Activated T-cell treated with anti-CD3 and anti-CD28 coated beads, Interleukin-2, amount 50 U/mL, for 72 hours (primary cell): ENCODE measurements at places on chromosomes 7 and 10.

DNA sequence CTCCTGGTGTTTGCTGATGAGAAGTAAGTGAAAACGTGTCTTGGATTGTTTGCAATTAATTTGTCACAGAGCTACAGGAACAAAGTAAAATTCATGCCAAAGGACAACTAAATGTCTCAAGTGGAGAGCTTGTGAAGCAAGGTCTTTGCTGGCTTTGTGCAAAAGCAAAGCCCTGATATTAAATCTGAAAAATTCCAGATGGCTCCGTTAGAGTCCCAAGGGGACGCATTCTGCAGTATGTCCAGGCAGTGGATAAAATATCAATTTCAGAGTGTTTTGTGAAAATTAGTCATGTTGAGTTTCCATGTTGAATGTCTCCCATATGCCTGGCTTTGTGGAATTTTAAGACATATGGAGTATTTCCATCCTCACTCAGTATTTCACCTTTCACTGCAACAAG, 102.5 kb upstream of the PTN start:
- H3K4me3 ChIP-seq, result no peak overlapping the region
- no peak overlapping the region for H3K27ac ChIP-seq
- H3K27me3 ChIP-seq, result no peaks in the 10 kb centered on the region

DNA sequence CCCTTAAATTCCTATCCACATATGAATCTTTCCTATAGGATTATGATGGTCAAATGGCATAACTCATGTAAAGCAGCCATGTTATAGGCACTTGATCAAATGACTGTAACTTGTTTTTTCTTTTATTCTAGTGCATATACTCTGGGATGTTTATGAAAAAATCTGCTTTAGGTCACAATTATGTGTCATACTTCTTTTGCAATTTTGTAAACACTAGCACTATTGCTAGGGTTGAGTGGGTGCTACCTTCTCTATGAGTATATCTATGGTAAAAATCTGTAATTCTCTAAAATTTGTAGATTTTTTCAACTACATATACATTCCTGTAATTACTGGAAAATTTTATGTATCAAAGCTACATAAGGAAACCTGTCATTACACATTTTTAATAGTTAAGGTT, 50.0 kb downstream of the HGF start:
- no peaks in the 10 kb centered on the region for H3K27me3 ChIP-seq
- no peaks in the 10 kb centered on the region for H3K36me3 ChIP-seq
- no peak overlapping the region for H3K27ac ChIP-seq
- H3K4me1 ChIP-seq, result no peaks in the 10 kb centered on the region
- no peak overlapping the region for H3K4me3 ChIP-seq

GRCh38 chr7:80319461-80319860, 184.8 kb downstream of the GNAI1 start:
- no peak for DNase-seq
- H3K36me3 ChIP-seq, result no peaks in the 10 kb centered on the region
- no peak overlapping the region for H3K4me3 ChIP-seq
- H3K27me3 ChIP-seq, result no peaks in the 10 kb centered on the region
- no peak overlapping the region for H3K27ac ChIP-seq
- no peaks in the 10 kb centered on the region for H3K4me1 ChIP-seq

DNA sequence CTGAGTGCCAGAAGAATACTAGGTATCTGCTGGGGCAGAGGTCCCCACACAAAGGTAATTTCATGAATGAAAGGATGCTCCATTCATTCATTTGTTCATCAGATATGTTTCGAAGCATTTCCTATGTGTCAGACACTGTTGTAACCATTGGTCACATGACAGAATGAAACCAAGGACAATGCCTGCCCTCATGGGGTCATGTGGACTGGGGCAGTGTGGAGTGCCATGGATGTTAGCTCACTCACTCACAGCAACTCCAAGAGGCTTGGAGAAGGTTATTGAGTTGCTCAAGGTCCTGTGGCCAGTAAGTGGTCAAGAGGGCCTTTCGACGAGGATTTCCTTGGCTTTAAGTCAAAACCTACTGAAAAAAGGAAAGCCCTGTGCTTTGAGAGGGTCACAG, 223.5 kb downstream of the ARHGAP12 start:
- peaks cover 36% of the 10 kb centered on the region for H3K4me1 ChIP-seq
- no peak overlapping the region for H3K27ac ChIP-seq
- no peaks in the 10 kb centered on the region for H3K27me3 ChIP-seq

GRCh38 chr10:32408690-32409089, 37.2 kb upstream of the CCDC7 start:
- DNase-seq, result no peak
- H3K27me3 ChIP-seq, result no peaks in the 10 kb centered on the region
- H3K4me3 ChIP-seq, result no peak overlapping the region
- no peak overlapping the region for H3K27ac ChIP-seq
- H3K36me3 ChIP-seq, result no peaks in the 10 kb centered on the region

DNA sequence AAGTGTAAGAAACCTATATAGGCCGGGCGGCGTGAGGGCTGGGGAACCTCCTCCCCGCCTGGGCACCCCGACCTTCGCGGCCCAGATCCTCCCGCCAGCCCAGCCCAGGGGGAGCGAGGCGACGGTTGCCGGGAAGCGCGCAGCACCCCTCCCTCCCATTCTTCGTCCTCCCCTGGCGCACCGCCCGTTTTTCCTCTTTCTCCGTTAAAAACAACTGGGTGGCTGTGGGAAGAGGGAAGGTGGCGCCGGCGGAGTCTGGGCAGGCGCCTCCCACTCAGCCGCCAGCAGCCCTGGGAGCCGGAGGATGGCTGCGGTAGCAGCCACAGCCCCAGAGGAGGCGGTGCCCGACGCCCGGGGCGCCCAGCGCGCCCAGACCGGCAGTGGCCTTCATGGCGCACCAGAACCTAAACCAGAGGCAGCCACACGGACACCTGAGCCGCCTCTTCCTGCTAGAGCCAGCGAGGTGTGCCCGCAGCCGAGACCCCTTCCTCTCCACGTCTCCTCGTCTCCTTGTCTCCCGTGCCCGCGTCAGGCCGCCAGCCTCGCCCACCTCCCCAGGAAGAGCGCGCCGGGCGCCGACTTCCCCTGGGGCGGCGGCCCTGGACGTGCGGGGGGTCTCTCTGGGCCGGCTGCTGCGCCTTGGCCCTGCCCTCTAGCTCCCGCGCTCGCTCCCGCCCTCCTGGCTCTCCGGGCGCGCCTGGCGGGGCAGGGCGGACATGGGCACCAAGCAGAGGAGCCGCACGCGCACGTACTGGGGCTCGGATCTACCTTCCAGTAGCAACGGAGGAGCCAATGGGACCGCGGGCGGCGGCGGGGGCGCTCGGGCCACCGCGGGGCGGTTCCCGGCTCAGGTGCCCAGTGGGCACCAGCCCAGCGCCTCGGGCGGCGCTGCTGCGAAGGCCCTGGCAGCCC, 32.8 kb upstream of the SFTPD start:
- no peaks in the 10 kb centered on the region for H3K36me3 ChIP-seq
- H3K4me1 ChIP-seq, result peaks cover 41% of the 10 kb centered on the region
- H3K27ac ChIP-seq, result no peak overlapping the region
- peak overlapping the region; percentile 80 for H3K4me3 ChIP-seq
- peaks cover 77% of the 10 kb centered on the region for H3K27me3 ChIP-seq

DNA sequence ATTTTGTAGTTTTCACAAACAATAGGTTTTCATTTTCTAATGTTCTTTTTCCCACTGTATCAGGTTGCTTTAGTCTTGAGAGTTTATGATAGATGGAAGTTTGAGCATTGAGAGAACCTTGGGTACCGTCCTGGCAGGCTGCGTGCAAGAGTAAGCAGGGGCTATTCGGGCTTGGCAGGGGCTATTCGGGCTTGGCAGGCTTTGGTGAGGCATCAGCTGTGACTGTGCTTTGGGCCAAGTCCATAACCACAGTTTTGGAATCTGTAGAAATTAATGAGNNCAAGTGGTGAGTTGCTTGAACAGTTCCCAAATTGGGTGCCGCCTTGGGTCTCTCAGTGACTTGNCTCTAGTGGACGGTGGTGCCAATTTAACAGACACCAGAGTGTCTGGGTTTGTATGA, 424.6 kb downstream of the PAXIP1 start:
- no peak overlapping the region for H3K4me3 ChIP-seq
- H3K36me3 ChIP-seq, result no peaks in the 10 kb centered on the region
- H3K27ac ChIP-seq, result no peak overlapping the region
- no peak for DNase-seq
- H3K27me3 ChIP-seq, result no peaks in the 10 kb centered on the region
- H3K4me1 ChIP-seq, result no peaks in the 10 kb centered on the region

DNA sequence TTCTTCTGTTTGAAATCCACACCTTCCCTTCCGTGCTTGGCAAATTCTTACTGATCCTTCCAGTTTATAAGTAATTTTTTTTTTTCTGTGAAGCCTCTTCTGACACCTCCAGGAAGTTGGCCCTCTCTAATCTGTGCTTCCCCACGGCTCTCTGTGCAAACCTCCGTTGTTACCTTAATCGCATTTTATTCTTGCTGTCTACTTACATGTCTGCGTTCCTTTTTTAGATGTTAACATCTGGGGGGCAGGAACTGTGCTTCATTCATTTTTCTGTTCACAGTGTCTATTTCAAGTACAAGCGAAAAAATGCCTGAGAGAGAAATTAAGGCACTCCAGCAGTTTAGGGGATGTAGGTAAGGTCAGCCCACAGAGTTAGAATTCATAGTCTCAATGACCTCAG, 8.4 kb upstream of the CAMK1D start:
- no peak overlapping the region for H3K4me3 ChIP-seq
- H3K4me1 ChIP-seq, result peaks cover 14% of the 10 kb centered on the region
- DNase-seq, result no peak
- no peaks in the 10 kb centered on the region for H3K27me3 ChIP-seq

DNA sequence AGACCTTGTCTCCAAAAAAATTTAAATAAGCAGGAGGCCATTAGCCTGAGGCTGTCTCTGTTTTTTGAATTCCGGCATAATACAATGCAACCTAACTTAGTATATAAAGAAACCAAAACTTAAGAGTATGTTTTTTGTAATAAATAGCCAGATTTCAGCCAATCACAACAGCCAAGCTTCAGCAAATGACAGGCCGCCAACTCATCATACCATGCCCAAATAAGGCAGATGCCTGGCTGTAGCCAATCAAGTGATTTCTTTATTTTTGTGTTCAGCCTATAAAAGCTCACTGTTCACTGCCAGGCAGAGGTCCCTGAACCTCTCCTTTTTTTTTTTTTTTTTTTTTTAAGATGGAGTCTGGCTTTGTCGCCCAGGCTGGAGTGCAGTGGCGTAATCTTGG, 12.7 kb upstream of the PURB start:
- H3K27ac ChIP-seq, result no peak overlapping the region
- no peak for DNase-seq
- peaks cover 31% of the 10 kb centered on the region for H3K4me1 ChIP-seq
- H3K4me3 ChIP-seq, result no peak overlapping the region
- no peaks in the 10 kb centered on the region for H3K27me3 ChIP-seq

- H3K36me3 ChIP-seq, result peaks cover 6% of the 10 kb centered on the region
- peak overlapping the region; percentile 40 for H3K27ac ChIP-seq
- H3K4me1 ChIP-seq, result peaks cover 99% of the 10 kb centered on the region
- no peaks in the 10 kb centered on the region for H3K27me3 ChIP-seq
- DNase-seq, result peak; percentile 62
These were observed 57.2 kb upstream of the SMNDC1 start for GRCh38 chr10:110361800-110362456.

DNA sequence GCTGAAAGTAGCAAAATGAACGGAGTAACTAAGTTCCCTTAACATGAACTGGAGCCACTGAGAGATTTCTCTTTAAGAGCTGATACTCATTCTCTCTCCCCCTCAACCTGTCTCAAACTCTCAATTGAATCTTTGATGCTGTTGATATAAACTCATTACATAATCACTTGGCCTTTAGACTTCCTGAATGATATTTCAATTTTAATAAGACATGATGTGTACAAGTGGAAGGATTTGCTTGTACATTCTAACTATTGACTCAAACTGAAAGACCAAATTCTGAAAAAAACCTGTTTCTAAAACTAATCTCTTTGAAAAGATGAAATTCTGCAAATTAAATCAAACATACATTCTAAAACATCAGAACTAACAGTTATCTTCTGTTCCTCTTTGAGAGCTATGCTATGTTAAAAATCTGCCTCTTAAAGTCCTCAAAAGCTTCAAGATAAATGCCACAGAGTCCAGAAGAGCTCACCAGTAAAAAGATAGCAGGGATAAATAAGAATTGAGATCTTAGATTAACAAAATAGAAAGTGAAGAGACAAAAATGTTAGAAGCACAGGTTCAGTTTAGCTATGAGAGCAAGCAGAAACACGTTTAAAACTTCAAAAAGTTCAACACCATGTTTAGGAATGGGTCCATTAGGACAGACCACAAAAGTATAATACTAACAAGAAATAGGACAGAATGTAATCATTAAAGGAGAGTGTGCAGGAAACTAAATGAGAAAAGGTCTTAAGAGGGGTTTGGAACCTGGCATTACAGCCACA, 46.1 kb downstream of the TNPO3 start:
- peaks cover 19% of the 10 kb centered on the region for H3K36me3 ChIP-seq
- H3K4me3 ChIP-seq, result peak overlapping the region; percentile 81
- no peak for DNase-seq

GRCh38 chr7:4198301-4198700, 483.8 kb upstream of the FOXK1 start:
- DNase-seq, result no peak
- H3K27me3 ChIP-seq, result no peaks in the 10 kb centered on the region
- no peak overlapping the region for H3K27ac ChIP-seq

DNA sequence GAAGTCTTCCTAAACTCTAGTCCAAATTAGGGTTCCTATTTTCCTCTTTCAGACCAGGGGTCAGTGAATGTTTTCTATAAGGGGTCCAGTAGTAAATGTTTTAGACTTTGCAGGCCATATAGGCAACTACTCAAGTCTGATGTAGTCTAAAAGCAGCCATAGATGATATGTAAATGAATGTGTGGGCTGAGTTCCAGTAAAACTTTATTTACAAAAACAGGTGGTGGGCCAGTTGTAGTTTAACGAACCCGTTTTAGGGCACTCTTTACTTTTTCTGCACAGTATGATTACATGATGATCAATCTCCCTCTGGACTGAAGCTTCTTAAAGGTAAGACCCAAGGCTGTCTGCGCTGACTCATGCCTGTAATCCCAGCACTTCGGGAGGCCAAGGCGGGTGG, 243.6 kb downstream of the CAMK1D start:
- peaks cover 92% of the 10 kb centered on the region for H3K4me1 ChIP-seq
- no peak for DNase-seq
- no peaks in the 10 kb centered on the region for H3K27me3 ChIP-seq
- no peak overlapping the region for H3K4me3 ChIP-seq
- peak overlapping the region; percentile 16 for H3K27ac ChIP-seq

DNA sequence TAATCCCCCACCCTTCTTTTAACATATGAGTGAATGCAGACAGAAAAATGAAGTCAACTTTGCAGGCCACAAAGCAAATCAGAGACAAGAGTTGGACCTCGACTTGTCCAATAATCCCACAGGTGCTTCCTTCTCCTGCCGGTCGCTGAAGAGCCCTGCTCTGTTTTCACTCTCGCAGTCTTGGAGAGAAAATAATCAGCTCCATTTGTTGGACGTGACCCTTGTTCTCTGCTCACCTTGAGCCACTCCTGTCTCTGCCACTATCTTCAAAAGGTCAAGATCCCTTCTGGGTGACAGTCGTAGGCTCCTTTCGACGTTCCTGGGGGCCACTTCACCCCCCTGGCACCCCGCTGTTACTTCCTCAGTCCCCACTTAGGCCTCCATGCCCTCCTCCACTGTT, 2.8 kb upstream of the KLF6 start:
- H3K4me3 ChIP-seq, result no peak overlapping the region
- no peak for DNase-seq
- peaks cover 26% of the 10 kb centered on the region for H3K36me3 ChIP-seq
- H3K27ac ChIP-seq, result peak overlapping the region; percentile 52
- H3K4me1 ChIP-seq, result peaks cover 34% of the 10 kb centered on the region

GRCh38 chr7:158389514-158390425, 197.9 kb downstream of the PTPRN2 start:
- H3K27ac ChIP-seq, result no peak overlapping the region
- H3K4me3 ChIP-seq, result no peak overlapping the region
- no peak for DNase-seq
- H3K4me1 ChIP-seq, result no peaks in the 10 kb centered on the region
- no peaks in the 10 kb centered on the region for H3K36me3 ChIP-seq

- no peaks in the 10 kb centered on the region for H3K36me3 ChIP-seq
- no peak overlapping the region for H3K27ac ChIP-seq
- peak; percentile 28 for DNase-seq
- H3K4me3 ChIP-seq, result no peak overlapping the region
- H3K27me3 ChIP-seq, result no peaks in the 10 kb centered on the region
These were observed 29.6 kb downstream of the MINDY4 start for GRCh38 chr7:30800785-30801252.
